ENCODE measurements at places on chromosomes 11 and 22.

- no peak for DNase-seq
Measured at GRCh38 chr22:33919391-33920196, 682 bp downstream of the LARGE1 start.

DNA sequence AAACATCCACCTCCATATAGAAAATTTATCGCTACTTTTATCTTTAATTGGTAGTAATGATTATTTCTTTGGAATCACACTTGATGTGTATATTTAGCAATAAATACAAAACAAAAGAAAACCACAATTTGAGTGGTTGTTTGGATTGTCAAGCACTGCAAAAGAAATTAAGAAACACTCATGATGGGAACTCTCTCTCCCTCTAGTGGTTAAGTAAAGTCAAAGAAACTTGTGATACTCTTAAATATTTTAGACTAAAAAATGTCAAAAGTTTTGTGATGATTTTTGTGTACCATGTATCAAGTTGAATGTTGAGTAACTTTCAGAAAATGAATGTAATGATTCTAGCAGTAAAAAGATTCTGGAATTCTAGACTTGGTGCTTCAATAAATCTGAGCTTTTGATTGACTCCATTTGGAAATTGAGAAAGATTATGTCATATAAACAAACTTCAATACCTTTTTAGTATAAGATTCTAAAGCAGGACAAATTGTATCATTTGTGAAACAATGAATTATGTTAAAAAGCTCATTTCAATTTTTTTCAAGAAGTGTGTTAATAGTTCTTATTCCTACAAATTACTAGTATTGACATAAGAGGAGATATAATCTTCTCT, 20.8 kb downstream of the MUC15 start:
- DNase-seq = no peak

DNA sequence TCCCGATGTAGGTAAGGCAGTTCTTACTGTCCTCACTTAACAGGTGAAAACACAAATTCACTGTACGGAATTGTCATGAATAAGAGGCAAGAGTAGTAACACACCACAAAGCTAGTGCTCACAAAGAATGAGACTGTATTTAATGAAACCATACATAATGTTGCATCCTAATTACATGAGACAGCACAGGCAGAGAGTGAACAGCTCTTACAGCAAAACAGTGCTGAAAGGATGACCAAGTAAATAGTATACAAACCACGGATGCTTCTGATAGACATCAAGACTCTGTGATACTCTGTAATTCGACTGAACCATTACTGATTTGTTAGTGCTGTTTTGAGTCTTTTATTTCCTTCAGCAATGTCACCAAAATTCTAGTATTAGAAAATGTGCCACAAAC, 282.3 kb downstream of the TTC28 start:
- DNase-seq = no peak

- no peak for DNase-seq
Measured at GRCh38 chr11:94895451-94895850, 77.9 kb downstream of the CWC15 start.

All from AG04450 (cell line).